B cell (primary cell): ENCODE measurements at places on chromosomes 2 and 18. TPM values are rescaled to one million over a fixed set of nuclear protein-coding genes. Genes with fewer than 3 reads are reported as not detected.

MEP1B gene
- total RNA-seq, result not detected in 2 replicates

DNA sequence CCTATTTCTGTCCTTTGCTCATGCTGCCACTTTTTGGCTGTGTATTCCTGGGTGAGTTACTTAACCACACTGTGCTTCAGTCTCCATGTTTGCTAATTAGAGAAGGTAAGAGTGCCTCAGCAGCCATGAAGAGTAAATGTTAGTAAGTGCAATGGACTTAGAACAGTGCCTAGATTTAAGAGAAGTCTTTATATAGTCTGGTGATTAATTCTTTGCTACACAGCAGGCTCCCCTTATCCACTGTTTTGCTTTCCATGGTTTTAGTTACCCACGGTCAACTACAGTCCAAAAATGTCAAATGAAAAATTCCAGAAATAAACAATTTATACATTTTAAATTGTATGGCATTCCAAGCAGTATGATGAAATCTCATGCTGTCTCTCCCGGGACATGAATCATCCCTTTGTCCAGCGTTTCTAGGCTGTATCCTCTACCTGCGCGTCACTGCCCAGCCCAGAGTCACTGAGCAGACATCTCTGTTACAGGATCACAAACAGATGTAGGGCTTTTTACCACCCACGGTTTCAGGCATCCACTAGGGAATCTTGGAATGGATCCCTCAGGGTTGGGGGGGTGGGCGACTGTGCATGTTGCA is 91.0 kb downstream of the CTIF start:
- no peaks in the 10 kb centered on the region for H3K4me1 ChIP-seq
- H3K36me3 ChIP-seq, result no peaks in the 10 kb centered on the region
- no peak overlapping the region for H3K27ac ChIP-seq
- no peaks in the 10 kb centered on the region for H3K27me3 ChIP-seq
- H3K4me3 ChIP-seq, result no peak overlapping the region

WNT6 gene
- total RNA-seq, result 0.84 and 1.2 TPM in 2 replicates

- no peaks in the 10 kb centered on the region for H3K4me1 ChIP-seq
- H3K27ac ChIP-seq, result no peak overlapping the region
- no peak for DNase-seq
- no peak overlapping the region for H3K4me3 ChIP-seq
Observed at GRCh38 chr2:70569559-70569958, 15.9 kb upstream of the TGFA start.

- DNase-seq, result no peak
- H3K4me3 ChIP-seq, result no peak overlapping the region
- H3K36me3 ChIP-seq, result no peaks in the 10 kb centered on the region
Observed at GRCh38 chr2:158650646-158651357, 144.3 kb upstream of the DAPL1 start.

GRCh38 chr2:106960683-106961161 is 74.8 kb upstream of the ST6GAL2 start:
- no peak overlapping the region for H3K27ac ChIP-seq
- no peaks in the 10 kb centered on the region for H3K4me1 ChIP-seq
- H3K36me3 ChIP-seq, result no peaks in the 10 kb centered on the region
- no peak overlapping the region for H3K4me3 ChIP-seq
- no peak for DNase-seq

SP9 gene
- total RNA-seq, result not detected in 2 replicates

DNA sequence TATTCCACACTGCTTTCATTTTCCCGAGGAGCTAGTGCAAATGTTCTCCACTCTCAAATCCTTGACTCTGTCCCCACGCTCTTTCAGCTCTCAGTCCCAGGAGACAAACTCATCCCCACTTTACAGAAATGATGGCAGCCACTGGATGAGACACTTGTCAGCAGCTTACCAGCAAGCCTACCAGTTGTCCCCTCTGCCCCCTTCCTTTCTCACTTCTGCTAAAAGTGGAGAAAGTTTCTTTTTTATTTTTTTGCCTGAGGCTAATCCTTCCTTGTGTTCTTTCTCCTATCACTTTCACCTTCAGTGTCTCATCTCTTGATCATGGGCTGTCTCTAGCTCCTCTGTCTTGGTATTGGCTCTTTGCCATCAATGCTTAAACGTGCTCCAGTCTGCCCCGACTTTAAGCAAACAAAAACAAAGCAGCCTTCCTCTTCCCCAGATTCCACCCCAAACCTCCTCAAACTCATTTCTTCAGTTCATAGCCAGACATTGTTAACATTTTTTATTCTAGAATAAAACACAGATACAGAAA is 64.5 kb downstream of the TTC32 start:
- no peaks in the 10 kb centered on the region for H3K4me1 ChIP-seq
- H3K4me3 ChIP-seq, result no peak overlapping the region
- no peak overlapping the region for H3K27ac ChIP-seq
- H3K27me3 ChIP-seq, result no peaks in the 10 kb centered on the region
- no peak for DNase-seq

DNA sequence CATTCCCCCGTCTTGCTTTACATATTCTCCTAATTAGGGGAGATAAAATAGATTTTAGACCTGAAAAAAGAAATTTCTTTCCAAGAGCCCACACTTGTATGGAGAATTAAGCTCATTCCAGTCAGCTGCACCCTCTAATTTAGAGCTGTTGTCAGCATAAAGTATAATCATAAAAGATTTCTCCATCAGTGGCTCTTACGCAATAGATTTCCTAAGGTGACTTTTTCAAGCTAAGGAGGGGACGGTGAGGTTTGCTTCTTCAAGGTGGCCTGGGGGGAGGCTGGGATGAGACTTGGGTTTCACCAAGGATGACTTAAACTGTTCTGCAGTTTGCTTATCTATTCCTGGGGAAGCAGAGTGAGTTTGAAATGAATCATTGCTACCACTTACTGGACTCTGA is 426.2 kb downstream of the NBAS start:
- DNase-seq, result no peak
- no peaks in the 10 kb centered on the region for H3K27me3 ChIP-seq
- no peak overlapping the region for H3K4me3 ChIP-seq
